NCI-H187 (cell line): ENCODE measurements at places on chromosomes 13 and 19.

DNA sequence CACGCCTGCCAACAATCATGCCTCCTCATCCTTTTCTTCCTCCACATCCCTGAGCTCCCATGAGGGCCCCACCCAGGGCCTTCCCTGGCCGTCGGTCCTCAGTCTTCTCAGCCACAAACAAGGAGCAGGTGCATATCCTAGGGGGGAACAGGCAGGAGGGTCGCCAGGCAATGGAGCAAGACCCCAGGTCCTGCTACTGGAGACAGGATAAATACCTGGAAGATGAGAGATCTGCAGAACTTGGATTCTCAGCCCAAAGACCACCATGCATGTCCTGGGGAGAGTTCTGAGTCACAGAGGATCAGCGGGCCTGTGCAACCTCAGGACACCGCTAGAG lies 344.7 kb upstream of the TSHZ3 start:
- no peak for DNase-seq

DNA sequence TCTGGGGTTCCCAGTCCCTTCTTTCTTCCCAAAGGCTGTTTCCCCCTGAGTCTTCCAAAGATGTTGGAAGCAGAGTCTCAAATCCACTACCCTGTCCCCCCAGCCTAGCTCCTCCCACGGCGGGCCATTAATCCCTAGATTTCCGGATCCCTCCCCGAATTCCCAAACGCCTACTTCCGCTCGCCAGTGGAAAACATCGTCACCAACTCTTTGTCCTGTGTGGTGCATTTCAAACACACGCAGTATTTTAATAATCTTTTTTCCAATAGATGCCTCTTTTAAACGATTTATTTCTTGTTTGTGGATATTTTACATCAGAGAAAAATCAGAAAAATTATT lies 610 bp downstream of the ZNF791 start:
- DNase-seq, result peak; percentile 2

DNA sequence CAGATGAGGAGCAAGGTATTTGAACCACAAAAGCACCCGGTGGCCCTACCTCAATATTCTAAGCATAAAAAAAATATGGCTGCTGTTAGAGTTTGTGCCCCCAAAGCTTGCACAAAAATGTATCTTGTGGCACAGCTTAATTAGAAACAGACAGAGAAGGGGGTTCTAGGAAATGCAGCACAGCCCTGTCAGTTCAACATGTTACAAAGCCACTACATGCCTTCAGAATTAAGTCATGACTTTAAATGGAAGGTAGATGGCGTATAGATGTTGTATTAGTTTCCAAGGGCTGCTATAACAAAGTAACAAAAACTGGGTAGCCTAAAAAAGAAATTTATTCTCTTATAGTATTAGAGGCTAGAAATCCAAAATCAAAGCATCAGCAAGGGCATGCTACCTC lies 703.8 kb downstream of the DIAPH3 start:
- no peak for DNase-seq

GRCh38 chr19:6393983-6394412 lies 1.0 kb upstream of the GTF2F1 start:
- peak; percentile 26 for DNase-seq

DNA sequence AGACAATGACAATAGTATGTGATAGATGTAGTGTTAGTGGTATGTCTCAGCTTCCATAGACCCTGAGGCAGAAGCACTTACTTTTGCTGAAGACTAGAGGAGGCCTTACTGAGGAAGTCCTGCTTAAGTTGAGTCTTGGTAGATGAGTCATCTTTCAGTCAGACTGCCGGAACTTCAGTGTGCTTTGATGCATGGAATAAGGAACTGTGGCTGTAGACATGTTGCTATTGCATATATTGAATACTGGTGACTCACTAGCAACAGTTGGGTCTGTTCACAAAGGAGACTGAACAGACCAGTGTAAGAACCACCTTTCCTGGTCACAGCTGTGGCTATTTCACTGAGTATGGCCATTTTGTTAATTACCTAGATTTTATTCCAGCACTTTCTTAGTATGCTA lies 1000.6 kb downstream of the OLFM4 start:
- no peak for DNase-seq

- no peak for DNase-seq
Measured at GRCh38 chr19:35713904-35714495, 3.8 kb upstream of the KMT2B start.

- no peak for DNase-seq
Measured at GRCh38 chr19:32711747-32712146, 7.8 kb upstream of the TDRD12 start.

DNA sequence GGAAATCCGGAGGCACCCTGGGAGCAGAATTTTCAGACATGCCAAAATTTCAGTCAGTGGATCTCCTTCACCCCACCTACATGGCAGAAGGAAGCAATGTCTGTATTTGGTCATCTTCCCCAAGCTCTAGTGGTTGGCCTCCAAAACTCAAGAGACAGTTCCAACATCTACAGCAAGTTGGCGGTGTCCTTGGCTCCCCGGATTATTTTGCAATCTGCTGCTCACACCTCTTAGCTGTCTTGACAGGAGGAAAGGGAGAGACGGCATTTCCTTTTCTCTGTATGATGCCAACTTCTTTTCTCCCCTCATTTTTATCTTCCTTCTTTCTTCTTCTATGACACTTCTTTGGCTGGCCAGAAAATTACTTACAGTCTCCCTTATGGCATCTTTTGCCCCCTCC lies 159.9 kb downstream of the SUCLA2 start:
- DNase-seq, result no peak

DNA sequence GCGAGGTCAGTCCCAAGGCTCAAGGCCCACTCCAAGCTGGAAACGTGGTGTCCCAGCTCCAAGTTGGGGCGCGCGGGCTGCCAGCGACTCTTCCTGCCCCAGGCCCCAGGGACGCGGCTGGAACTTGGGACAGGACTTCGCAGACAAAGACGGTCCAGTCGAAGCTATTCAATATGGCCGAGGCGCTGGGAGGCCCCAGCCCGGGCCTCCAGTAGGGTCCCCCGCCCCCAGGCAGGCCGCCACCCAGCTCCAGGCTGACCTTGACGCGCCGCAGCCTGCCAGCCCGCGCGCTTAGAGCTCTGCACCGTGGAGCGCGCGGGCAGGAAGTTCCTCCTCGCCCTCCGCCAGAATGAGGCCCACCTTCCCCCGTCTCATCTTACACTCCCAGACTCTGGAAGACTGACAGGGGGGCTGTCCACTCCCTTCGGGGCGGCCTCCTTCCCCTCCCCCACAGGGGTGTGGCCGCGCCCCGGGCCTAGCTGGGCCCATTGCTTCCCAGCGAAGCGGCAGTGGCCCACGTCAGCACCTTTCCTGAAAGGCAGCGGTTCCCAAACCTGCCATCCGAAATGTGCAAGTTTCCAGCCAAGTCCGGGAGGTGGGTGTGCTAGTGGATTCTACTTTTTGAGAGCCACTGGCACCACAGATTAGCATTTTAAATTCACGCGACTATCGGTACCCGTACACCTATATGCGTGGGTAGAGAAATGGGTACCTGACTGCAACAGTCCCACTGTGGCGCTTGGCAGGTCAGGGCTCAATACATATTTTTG lies at the start of gene CCDC8:
CCDC8 (minus strand) TSS at position 303 of the 770 bp plus-strand sequence. CDS start 754 bp downstream, outside the sequence.
- DNase-seq, result no peak

GRCh38 chr13:110421061-110421460 lies 114.0 kb downstream of the COL4A2 start:
- no peak for DNase-seq

GRCh38 chr13:100476963-100477362 lies 111.6 kb downstream of the GGACT start:
- DNase-seq, result no peak

DNA sequence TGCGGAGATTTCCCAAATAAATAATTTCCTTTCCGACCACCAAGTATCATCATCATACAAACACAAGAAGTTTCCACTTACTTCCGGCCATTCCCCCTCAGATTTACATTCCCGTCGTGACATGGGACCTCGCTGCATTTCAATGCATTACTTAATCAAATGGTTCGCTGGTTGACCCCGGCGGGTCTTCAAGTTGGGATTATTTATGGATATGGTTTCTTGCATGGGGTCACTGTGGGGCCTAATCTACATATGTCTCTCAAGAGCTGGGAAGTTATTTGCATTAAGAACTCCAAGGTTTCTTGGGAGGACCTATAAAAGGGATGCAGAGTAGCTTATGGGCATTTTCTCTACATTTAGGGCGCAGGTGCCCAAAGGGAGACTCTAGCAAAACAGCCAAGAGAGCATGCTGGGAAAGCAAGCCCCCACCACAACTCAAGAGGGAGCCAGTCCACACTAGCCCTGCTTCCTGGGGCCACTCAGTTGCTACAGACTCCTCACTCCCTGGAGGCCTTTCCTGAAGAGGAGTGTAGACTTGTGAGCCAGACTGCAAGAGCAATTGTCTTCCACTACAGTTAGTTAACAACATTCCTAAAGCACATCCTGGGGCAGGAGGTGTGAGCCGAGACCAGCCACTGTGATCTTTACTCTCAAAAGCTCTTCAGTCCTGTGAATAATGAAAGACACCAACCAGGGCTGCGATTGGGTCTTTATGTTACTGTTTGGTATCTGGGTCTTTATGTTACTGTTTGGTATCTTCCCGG lies 125.3 kb downstream of the KATNAL1 start:
- DNase-seq, result no peak

DNA sequence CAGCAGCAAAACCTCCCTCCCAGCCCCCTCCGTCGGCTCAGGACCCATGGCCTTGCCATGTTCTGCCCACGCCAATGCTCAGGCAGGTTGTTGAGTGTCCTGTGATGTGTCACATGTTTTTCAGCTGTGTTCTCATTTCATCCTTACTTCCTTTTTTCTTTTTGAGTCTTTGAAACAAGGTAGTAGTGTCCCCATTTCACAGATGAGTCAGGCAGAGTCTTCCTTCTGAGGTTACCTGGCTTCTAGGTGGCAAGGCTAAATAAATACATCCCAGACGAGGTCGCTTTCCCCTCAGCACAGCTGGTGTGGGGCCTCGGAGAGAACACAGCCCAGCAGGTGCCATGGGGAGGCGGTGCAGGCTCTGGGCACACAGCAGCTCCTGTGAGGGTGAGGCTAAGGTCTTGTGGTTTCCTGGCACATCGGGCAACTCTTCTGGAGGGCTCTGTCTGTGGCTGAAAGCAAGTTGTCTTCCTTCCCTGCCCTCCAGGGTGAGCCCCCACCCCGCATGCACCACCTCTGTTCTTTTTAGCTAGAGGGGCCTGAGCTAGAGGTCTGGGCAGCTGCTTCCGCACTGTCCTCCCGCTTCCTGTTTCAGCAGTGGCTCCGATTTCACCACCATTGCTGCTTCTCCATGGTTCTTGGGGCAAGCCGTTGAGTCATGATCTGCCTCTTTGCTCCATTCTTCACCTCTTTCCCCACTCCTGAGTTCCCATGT lies 15.1 kb downstream of the PRAM1 start:
- DNase-seq, result no peak

GRCh38 chr19:29858621-29859020 lies 46.8 kb downstream of the CCNE1 start:
- no peak for DNase-seq

DNA sequence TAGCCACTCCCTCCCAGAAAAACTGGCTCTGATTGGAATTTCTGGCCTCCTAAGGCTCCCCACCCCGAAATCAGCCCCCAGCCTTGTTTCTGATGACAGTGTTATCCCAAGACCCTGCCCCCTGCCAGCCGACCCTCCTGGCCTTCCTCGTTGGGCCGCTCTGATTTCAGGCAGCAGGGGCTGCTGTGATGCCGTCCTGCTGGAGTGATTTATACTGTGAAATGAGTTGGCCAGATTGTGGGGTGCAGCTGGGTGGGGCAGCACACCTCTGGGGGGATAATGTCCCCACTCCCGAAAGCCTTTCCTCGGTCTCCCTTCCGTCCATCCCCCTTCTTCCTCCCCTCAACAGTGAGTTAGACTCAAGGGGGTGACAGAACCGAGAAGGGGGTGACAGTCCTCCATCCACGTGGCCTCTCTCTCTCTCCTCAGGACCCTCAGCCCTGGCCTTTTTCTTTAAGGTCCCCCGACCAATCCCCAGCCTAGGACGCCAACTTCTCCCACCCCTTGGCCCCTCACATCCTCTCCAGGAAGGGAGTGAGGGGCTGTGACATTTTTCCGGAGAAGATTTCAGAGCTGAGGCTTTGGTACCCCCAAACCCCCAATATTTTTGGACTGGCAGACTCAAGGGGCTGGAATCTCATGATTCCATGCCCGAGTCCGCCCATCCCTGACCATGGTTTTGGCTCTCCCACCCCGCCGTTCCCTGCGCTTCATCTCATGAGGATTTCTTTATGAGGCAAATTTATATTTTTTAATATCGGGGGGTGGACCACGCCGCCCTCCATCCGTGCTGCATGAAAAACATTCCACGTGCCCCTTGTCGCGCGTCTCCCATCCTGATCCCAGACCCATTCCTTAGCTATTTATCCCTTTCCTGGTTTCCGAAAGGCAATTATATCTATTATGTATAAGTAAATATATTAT lies 6.1 kb downstream of the FOSB start:
- no peak for DNase-seq

- DNase-seq, result no peak
Measured at GRCh38 chr13:45332036-45332830, 8.8 kb downstream of the TPT1 start.

- no peak for DNase-seq
Measured at GRCh38 chr19:58562122-58563033, 4.0 kb upstream of the UBE2M start.

DNA sequence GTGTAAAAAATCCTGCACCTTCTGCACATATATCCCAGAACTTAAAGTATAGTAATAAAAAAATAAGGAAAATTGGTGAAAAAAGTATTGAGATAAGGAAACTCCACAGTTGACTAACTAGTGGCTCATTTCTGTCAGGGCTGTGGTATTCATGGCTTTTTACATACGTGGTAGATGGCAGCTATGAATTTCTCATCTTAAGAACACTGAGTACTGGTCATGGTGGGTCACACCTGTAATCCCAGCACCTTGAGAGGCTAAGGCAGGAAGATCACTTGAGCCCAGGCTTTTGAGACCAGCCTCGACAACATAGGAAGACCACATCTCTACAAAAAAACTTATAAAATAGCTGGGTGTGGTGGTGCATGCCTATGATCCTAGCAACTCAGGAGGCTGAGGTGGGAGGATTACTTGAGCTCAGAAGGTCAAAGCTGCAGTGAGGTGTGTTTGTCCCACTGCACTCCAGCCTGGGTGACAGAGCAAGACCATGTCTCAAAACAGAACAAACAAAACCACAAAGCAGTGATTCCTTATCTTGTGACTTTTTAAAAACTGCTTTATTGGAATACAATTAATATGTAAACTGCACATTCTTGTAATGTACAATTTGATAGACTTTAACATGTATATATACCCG lies 16.8 kb downstream of the SLAIN1 start:
- DNase-seq, result no peak

GRCh38 chr19:34269489-34269888 lies 15.1 kb downstream of the GARRE1 start:
- DNase-seq, result no peak

- no peak for DNase-seq
Measured at GRCh38 chr13:80707000-80707983, 366.4 kb upstream of the SPRY2 start.

GRCh38 chr19:3443840-3444694 lies 36.3 kb downstream of the SMIM24 start:
- DNase-seq, result no peak

- DNase-seq, result peak; percentile 49
Measured at GRCh38 chr19:36604656-36605100, 435 bp upstream of the ZNF382 start.

- DNase-seq, result no peak
Measured at GRCh38 chr13:59531571-59532091, 632.1 kb downstream of the DIAPH3 start.
